ENCODE measurements at places on chromosomes 3 and 15. TPM values are rescaled to one million over a fixed set of nuclear protein-coding genes. Genes with fewer than 3 reads are reported as not detected.

The ZKSCAN7 gene
- total RNA-seq, result not detected

The GATM gene
- 1.8 TPM for total RNA-seq

The AGBL1 gene
- total RNA-seq, result not detected

The CHRFAM7A gene
- total RNA-seq, result 6.6 TPM

The CCR5 gene
- total RNA-seq, result not detected

The SLC2A2 gene
- total RNA-seq, result not detected

The ZBTB47 gene
- 7.6 TPM for total RNA-seq

The RFT1 gene
- total RNA-seq, result 29.2 TPM

The C2CD4A gene
- not detected for total RNA-seq

The PRR20G gene
- total RNA-seq, result 0.54 TPM

The TGM5 gene
- total RNA-seq, result not detected

The NPAP1 gene
- not detected for total RNA-seq

The BCHE gene
- total RNA-seq, result 0.74 TPM

The GABRR3 gene
- not detected for total RNA-seq

The QTRT2 gene
- total RNA-seq, result 22.2 TPM

The SHC4 gene
- total RNA-seq, result 0.62 TPM

The GALNT15 gene
- total RNA-seq, result 0.04 TPM

The CCNL1 gene
- total RNA-seq, result 40.4 TPM

The ZNF620 gene
- total RNA-seq, result 1.6 TPM

The FOXB1 gene
- total RNA-seq, result not detected

The SPINT1 gene
- 1.2 TPM for total RNA-seq

The ZDHHC23 gene
- total RNA-seq, result 4.0 TPM

The SKOR1 gene
- 0.06 TPM for total RNA-seq

The KBTBD13 gene
- total RNA-seq, result not detected

The SLCO2A1 gene
- 0.08 TPM for total RNA-seq

The HRG gene
- not detected for total RNA-seq

The RTP3 gene
- not detected for total RNA-seq

The NEK10 gene
- 1.2 TPM for total RNA-seq

The PROS1 gene
- total RNA-seq, result 6.8 TPM

The ALG1L2 gene
- not detected for total RNA-seq

The PLA2G4B gene
- total RNA-seq, result 2.2 TPM

The YEATS2 gene
- 11.9 TPM for total RNA-seq

The NANOGP8 gene
- not detected for total RNA-seq

Data from A549 treated with ZK216348 at 1 μM for 4 hours (cell line).